ENCODE measurements at places on chromosomes 11 and 22.

DNA sequence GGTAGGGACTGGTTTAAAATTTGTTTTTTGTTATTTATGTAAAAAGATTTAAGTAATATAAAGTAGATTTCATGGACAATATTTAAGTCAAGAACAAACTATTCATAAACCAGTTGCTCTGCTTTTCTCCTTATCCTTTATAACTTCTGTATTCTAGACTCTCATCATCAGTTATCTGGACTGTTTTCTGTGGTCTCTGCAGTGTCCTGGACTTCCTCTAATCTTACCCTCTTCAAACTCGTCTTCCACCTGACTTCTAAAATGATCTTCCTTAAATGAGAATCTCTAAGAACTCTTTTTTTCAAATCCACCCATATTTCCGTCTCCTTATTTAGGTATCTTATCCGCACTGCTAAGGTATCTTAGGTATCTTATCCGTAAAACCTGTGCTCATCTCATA, 8.1 kb downstream of the RRM1 start:
- DNase-seq: no peak

DNA sequence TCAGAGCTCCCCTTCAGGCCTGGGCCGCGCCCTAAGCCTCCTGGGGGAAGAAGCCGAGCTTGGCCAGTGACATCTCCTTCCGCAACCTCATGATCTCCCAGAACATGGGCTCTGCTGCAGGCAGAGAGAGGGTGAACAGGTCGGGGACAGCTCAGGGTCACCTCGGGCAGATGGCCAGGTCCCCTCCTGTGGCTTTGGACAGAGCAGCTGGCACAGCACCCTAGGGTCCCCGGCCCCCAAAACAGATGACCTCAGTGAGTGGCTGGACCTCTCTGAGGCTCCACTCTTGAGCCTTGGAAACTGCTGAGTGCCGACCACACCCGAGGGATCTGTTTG, 6.9 kb upstream of the FADS3 start:
- no peak for DNase-seq

GRCh38 chr11:95242091-95242844, 11.3 kb upstream of the SESN3 start:
- DNase-seq: no peak

DNA sequence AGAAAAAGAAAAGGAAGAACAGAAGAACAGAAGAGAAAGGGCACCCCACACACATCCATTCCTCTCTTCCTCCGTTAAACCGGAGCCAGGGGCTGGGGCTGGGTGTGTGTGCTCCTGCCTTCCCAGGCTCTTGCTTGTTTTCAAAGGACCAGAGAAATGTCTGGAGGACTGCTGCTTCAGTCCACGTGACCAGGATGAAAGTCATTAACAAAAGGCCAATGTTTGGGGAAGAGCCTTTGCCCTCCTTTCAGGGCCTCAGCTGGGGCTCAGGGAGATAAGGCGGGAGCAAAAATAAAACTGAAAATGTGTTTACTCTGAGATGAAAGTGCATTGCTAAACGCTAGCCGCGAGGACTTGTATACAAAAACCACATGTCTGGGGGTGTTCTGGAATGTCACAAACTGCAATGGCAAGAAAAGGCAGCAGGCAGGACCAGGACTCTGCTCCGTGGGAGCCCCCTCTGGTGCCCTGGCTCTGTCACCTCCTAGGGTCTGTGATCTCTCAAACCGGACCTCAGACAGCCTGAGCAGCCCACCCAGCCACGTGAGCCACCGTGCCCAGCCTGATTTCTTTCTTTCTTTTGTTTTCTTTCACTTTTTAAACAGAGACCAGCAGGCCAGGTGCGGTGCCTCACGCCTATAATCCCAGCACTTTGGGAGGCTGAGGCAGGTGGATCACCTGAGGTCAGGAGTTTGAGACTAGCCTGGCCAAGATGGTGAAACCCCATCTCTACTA, 31.6 kb upstream of the MYH9 start:
- DNase-seq: no peak

- DNase-seq: no peak
These were observed 92.3 kb upstream of the PAX6 start for GRCh38 chr11:31903225-31904074.

GRCh38 chr22:20099099-20099711, 16.7 kb upstream of the RANBP1 start:
- DNase-seq: no peak

- DNase-seq: no peak
These were observed 20.3 kb upstream of the ZC3H12C start for GRCh38 chr11:110072930-110073329.

DNA sequence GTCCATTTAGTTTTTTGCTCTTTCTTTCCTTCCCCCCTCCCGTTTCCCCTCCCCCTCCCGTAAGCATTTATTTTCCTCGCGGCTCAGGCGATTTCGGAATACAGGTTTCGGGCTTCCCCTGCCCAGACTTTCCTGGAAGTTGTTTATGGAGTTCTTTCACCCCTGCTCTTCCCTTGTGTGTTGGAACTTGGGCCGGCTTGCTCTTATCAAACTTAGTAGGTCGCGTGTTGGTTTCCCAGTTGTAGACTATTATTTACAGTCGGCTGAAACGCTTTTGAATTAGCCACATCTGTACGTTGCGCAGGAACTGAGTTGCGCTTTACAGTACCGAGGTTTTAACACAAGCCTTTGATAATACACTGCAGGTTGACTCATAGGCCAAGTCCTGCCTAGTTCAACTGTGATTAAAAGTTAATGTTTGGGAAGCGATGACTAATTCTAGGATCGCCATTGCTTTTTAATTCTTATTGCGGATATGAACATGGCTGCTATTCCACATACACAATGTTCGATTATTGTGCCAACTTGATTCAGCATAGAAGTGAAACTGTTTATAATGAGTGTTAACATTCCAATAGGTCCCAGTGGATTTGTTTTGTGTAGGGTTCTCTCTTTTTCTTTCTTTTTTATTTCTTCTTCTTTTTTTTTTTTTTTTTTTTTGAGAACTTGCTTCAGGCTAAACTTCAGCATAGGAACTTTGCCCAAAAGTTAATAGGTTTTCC, 1.7 kb downstream of the YAP1 start:
- no peak for DNase-seq

- DNase-seq: no peak
These were observed 4.4 kb upstream of the KRTAP5-9 start for GRCh38 chr11:71543866-71544265.

DNA sequence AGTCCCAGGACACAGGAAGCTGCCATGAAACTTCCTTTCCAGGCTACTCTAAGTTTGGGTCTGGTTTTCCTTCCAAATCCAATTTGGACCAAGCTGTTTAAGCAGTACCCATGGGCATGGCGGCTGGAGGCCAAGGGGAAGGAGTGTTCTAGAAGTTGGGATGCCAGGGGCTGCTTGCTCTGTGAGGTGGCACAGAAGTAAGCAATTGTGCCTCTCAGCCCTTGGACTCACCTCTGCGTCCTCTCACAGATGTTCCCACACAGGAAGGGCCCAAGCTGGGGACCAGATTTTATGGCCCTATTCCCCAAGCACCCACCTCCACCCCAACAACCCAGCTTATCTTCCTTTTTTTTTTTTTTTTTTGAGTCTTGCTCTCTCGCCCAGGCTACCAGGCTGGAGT, 3.5 kb upstream of the DGAT2 start:
- no peak for DNase-seq

GRCh38 chr22:28112548-28113043, 193.5 kb upstream of the PITPNB start:
- DNase-seq: no peak

- DNase-seq: no peak
These were observed 39.9 kb downstream of the CD6 start for GRCh38 chr11:61011229-61011870.

DNA sequence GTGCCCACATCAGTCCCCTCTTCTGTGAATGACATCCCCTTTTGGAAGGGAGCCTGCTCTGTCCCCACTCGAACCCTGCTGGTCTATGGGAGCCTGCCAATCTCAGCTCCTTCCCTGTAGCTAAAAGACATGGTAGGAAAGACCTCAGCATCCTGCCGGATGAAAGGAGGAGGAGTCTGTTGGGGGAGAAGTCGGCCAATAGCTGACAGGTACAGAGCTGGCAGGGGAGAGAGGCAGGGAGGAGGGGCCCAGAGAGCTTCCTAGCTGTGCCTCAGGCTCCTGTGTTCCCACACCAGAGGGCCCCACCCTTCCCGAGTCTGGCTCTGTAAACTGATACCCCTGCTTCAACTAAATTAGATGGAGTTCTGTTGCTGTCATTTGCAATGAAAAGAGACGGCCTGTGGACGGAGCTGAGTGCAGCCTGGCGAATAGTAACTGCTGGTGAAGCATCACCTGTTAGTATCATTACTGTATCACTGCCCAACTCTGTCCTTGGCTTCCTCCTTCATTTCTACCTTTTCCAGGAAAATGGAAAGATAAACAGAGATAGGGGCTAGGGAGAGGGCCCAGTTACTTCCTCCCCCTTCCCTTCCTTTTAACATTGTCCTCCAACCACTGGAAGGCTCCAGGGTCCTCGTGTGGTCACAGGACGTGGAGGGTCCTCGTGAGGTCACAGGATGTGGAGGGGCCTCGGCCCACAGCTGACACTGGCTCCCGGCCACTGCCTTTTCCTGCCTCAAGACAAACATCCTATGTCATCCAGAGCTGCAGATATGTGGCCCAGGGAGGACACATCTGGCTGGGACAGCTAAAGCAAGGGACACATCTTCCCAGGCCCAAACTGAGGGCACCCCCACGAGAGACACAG, 15.1 kb downstream of the FXYD6 start:
- peak; percentile 31 for DNase-seq

GRCh38 chr11:64088162-64089026, 52.7 kb downstream of the FLRT1 start:
- no peak for DNase-seq

DNA sequence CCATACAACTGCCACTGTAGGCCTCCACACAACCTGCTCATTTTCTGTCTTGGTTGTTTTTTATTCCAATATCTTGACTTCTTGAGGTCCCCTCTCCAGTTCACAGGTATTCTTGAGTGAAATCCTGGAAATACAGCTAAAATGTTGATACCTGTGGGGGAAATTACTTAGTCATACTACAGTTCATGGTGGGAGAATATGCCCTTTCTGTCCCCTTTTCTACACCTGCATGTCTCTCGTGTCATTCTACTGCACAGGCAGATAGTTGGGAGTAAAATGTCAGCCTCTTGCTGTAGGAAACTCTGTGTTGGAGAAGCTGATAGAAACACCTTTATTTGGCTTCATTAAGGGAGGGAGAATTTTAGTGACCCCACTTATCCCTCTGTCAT, 4.6 kb downstream of the OOSP4A start:
- DNase-seq: no peak

- DNase-seq: no peak
These were observed 61.4 kb downstream of the SYT13 start for GRCh38 chr11:45224766-45225165.

DNA sequence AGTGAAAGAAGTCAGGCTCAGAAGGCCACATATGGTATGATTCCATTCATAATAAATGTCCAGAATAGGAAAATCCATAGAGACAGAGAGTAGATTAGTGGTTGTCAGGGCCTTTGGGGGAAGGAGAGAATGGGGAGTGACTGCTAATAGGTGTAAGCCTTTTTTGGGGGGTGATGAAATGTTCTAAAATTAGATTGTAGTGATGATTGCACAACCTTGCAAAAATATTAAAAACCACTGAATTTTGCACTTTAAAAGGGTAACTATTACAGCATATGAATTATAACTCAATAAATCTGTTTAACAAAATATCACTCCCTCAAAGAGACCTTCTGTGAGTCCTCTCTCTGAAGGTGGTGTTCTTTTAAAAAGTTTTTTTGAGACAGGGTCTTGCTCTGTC, 72.3 kb upstream of the GRK3 start:
- no peak for DNase-seq

- no peak for DNase-seq
These were observed 101.0 kb downstream of the USP35 start for GRCh38 chr11:78289552-78290292.

- no peak for DNase-seq
These were observed 30.6 kb downstream of the SCGB1A1 start for GRCh38 chr11:62449451-62449851.

GRCh38 chr11:59901306-59901705, 22.7 kb downstream of the OOSP3 start:
- no peak for DNase-seq

DNA sequence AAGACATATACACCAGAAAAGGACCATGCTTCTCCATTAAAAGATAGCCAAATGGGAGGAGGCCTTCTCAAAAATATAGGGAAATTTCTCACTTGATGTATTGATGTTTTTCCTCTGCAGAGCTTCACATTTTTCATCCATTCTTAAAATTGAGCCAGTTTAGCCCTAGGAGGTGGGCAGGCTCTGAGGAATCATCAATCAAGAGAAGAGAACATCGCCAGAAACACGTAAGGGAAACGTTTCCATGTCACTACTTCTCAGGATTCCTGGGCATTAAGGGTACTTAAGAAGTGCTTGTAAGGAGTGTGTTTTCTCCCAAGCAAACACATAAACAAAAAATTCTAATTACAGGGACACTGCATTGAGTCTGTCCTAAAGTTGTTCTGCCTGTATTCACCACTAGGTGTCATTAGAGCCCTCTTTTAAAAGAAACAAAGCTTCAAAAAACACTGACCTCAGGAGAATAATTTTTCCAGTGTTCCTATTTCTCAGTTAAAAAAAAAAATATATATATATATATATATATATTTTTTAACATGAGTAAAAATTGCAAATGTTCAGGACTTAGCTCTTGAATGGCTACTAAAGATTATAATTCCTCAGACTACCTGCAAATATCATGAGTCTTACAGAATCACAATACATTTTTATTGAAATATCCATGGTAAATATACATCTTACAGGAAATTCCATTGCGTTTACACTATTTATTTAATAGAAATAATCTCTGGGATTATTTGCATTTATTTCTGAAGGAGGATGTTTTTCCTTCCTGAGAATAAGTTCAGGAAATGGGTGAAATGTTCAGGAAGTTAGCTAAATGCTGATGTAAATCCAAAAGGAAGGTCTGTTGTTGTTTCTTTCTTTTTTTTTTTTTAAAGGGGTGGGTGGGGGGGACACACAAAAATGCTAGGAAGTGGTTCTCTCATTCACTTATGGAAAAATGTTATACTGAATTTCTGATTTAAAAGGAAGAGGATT, 16.0 kb downstream of the FZD4 start:
- no peak for DNase-seq

- no peak for DNase-seq
These were observed 22.1 kb downstream of the ANO1 start for GRCh38 chr11:70100280-70100603.

GRCh38 chr11:56906683-56907148, 82.0 kb upstream of the OR5AK2 start:
- no peak for DNase-seq

DNA sequence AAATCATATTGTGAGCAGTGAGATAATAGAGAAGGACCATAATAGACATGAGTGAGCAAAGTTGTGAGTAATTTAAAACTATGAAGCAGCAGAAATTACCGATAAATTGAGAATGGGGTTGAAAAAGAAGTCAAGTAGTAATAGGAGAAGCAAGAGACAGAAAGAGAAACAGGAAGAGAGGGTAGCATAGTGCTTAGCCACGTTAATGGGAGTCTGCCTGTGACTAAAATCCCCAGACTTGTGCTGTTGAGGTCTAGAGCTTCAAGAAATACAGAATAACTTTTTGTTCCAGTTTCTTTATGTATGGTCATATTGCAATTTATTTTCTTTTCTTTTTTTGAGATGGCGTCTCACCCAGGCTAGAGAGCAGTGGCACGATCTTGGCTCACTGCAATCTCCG, 368.7 kb downstream of the METTL15 start:
- DNase-seq: no peak

- DNase-seq: no peak
These were observed 8.8 kb downstream of the POU2F3 start for GRCh38 chr11:120248551-120249278.
